ENCODE measurements at places on chromosomes 6 and 20. TPM values are rescaled to one million over a fixed set of nuclear protein-coding genes. Genes with fewer than 3 reads are reported as not detected.
A peak's percentile ranks its signal among the peaks of the same experiment; 100 is the strongest.

DNA sequence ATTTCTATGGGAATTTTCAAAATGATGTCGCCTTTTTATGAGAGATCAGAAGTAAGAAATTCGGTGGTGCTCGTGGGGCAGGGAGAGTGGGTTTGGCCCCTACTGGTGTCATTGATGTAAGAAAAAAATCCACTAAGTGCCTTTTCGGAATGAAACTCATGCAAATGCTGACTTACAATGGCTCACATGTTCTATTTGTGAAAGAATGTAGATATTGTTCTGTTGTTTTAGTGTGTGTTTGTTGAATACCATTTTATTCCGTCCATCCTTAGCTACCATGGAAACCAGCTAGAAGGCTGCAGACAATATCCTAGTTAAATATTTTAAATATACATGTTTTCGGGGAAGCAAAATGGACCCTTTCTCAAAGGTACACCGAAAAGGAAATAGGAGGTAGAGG lies 304.9 kb downstream of the TAF4 start:
- DNase-seq: no peak

The ENPP1 gene
- total RNA-seq: 0.58 TPM

- DNase-seq: no peak
These were observed 175.7 kb downstream of the VEGFA start for GRCh38 chr6:43945768-43946080.

DNA sequence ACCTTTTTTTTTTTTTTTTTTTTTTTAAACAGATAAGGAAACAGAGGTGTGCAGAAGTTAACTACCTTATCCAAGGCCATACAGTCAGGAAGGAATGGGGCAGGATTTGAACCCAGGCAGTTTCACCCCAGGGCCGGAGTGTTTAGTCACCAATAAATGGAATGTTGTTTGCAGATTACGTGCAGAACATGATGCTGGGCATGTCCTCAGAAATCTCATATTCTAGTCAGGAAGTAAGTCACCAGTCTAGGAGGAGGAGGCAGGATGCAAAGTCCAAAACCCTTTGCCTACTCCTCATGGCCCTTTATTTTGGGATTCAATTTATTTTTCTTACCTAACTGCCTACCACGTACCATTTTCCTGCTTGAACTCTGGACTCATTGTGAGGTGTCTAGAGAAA lies 57.1 kb upstream of the LRRC1 start:
- DNase-seq: no peak

The TMEM14B gene
- 98.0 TPM for total RNA-seq

DNA sequence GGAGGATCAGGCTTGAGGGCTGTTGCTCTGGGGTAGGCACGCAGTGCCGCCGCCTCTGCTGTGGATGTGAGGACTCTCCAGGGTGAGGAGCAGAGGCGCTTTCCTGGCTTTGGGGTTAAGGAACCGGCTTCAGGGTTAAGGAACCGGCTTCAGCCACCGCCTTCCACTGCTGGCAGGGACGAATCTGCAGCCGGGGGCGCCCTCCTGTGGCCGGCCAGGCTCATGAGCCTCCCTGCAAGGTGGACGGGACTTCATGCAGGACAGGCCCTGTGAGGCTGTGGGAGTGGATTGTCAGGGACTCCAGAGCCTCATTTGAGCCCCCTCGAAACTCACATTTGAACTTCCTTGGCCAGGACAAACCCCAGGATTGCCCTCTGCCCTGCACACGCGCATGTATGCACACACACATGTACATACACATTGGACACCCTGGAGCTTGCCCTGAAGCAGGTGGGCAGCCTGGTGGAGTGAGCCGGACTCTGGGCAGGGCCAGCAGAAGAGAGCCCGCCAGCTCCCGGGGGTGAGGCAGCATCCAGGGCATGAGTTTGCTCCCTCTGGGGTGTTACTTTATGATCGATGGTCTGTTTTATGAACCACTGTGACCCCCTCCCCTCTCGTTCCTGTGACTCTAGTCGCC lies 146.9 kb downstream of the PHACTR3 start:
- DNase-seq: peak; percentile 75

- no peak for DNase-seq
These were observed 36.7 kb upstream of the MYLIP start for GRCh38 chr6:16092140-16092539.

GRCh38 chr20:63747622-63748069 lies 8.1 kb downstream of the SLC2A4RG start:
- no peak for DNase-seq

The CHD6 gene
- 34.6 TPM for total RNA-seq

GRCh38 chr6:94362061-94362864 lies 942.9 kb upstream of the EPHA7 start:
- DNase-seq: no peak

DNA sequence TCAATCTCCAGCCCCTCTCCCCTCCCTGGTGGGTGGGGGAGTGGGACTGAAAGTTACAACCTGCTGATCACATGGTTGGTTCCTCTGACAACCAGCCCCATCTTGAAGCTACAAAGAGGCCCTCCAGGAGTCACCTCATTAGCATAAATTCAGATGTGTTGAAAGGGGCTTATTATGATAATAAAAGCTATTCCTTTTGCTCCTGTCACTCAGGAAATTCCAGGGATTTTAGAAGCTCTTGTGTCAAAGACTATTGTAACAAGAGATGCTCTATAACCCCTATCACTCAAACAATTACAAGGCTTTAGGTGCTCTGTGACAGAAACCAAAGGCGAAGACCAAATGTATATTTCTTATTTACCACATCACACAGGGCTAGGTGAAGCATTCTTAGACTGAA lies 30.1 kb upstream of the MBOAT1 start:
- peak; percentile 46 for DNase-seq

DNA sequence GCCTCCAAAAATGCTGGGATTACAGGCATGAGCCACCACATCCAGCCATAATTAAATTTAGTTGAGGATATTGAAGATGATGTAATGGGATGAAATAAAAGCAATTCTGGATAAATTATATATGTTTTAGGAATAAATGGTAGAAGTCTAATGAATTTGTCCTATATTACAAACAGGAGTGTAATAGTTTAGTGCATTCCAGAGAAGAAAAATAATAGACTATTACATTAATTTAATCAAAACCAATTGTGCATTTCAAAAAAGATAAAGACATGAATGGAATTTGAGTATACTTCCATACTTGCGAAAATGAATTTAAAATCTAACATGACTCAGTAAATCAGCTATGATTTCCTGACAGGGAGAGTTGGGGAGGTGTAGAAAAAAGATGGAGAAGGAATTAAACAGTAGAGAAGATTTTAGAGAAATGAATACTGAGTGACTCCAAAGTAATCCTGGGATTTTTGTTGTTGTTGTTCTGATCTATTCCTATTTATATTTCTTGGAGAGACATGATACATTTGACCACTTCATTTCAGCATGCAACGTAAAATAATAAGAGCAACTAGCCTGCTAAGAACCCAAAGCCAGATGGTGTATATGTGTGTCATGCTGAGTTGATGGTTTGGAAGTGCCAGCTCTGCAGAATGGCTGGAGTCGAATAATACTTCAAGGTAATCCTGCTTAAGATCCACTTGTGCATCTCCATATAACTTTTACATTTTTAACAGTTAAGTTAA lies 67.4 kb downstream of the AIG1 start:
- no peak for DNase-seq

DNA sequence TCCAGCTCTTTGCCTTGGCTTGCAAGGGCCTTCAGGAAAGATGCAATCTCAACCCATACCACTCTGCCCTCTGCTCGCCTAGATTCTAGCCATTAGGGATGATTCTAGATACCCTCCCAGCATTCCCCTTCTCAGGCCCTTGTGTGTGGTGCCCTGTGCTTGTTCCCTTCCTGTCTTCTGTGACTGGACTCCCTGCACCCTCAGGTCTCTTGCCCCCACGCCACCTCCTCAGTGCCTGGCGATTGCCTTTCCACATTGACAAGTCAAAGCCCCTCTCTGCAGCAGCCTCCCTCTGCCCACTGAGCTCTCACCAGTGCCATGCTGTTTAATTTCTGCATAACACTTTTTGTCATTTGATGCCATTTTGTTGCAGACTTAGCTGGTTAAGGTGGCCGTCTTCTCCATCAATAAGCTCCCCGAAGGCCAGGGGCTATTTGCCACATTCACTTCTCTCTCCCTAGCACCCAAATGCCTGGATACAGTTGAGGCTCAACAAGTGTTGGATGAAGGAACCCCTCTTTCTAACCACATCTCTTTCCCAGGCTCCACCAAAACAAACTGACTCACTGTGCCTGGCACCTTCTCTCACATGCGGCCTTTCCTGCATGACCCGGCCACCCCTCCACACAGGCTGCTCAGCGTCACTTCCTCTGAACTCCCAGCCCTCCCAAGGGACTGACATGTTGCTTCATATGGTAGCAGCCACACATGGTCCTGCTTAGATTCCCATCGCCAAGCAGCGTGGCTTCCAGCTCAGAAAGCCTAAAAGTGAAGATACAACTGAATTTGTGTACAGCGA lies 4.6 kb upstream of the TXNDC5 start:
- no peak for DNase-seq

DNA sequence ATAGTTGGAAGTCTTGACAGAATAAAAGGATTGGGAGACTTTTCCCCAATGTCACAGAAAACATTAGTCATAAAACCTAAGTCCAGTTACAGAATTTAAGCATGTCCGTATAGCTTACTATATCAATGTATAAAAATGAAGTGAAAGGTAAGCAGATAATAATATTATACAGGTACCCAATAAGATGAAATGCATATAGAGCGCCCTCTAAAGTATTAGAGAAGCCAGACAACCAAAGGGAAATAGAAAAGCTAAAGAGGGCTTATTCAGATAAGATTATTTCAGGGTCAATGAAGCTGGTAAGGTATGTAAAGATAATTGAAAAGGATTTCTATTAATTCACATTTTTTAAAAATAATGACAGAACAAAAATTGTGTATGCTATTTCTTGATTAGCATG lies 947.7 kb upstream of the MAP3K7 start:
- DNase-seq: no peak

- peak; percentile 66 for DNase-seq
These were observed 62.9 kb downstream of the MRPL14 start for GRCh38 chr6:44064089-44064947.

- DNase-seq: peak; percentile 31
These were observed 68.3 kb upstream of the TMEM244 start for GRCh38 chr6:129929433-129929832.

GRCh38 chr6:85424981-85425380 lies 24.9 kb upstream of the NT5E start:
- no peak for DNase-seq

DNA sequence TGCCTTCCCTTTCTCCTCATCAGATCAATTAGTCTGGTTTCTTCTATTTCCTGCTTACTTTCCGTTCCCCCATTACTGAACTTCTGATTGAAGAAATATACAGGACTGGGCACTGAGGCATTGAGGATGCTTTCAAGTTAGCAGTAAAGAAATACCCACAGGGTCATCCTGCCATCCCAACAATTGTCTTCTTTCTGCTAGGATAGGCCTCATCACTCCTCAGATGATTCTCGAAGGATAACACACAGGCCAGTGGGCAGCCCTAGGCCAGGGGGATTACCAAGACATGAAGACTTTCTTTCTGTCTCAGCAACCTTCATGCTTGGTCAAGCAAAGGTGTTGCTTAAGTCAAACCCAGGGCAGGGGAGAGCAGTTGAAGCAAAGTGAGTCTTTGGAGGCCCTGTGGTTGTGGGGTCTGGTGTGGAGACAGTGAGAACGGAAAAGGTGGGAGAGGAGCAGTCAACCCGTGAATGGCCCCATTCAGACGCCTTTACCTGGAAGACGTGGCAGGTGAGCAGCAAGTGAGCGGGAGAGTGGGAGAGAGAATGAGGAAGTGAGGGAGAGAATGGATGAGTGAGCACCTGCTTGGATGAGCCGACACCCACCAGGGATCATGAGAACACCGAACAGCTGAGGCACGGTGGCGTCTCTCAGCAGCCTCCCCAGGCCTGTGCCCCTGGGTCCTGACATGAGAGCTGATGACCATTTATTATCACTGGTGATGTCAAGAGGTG lies 462.9 kb downstream of the PREX1 start:
- DNase-seq: no peak

DNA sequence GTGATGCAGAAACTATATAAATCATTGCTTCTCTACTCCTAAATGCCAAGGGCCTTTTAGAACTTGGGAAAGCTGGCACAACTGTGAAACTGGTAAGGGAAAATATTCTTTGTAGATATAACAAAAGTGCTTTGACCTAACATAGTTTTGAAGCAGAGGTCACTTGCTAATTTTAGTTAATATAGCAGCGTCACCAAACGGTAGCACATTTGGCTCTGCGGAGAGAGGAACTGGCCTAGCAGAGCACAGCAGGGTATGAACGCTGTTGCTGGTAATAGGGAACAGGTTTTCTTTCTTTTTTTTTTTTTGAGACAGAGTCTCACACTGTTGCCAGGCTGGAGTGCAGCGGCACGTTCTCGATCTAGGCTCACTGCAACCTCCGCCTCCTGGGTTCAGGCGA lies 67.4 kb downstream of the ECT2L start:
- no peak for DNase-seq

The ZC2HC1B gene
- not detected for total RNA-seq

DNA sequence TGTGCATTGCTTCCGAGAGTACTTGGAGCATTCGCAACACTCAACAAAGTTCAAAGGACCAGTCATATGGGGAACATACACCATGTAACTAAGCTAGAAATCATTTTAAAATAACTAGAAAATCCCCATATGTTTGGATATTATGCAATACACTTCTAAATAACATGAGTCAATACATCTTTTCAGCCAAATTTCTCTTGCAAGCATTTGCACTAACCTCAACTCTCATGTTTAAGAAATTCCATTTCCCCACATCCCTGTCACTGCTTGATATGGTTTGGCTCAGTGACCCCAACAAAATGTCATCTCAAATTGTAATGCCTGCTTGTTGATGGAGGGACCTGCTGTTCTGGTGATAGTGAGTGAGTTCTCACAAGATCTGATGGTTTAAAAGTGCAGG lies 85.7 kb upstream of the CST7 start:
- DNase-seq: no peak

The NOX3 gene
- not detected for total RNA-seq

- DNase-seq: no peak
These were observed 12.7 kb downstream of the BFSP1 start for GRCh38 chr20:17518339-17519052.

The RIPPLY2 gene
- total RNA-seq: not detected

The WFDC2 gene
- not detected for total RNA-seq

The PCED1A gene
- 23.4 TPM for total RNA-seq

The DNAJC5 gene
- 43.1 TPM for total RNA-seq

The CYP21A2 gene
- not detected for total RNA-seq

The JPH2 gene
- total RNA-seq: 0.05 TPM

The PCNA gene
- total RNA-seq: 532 TPM

GRCh38 chr6:8321671-8322404 lies 113.5 kb downstream of the SLC35B3 start:
- DNase-seq: no peak

The CCN2 gene
- not detected for total RNA-seq
